Type B pancreatic cell (in vitro differentiated cells): ENCODE measurements at places on chromosomes 12 and 14. TPM values are rescaled to one million over a fixed set of nuclear protein-coding genes. Genes with fewer than 3 reads are reported as not detected.

The FBXO33 gene
- total RNA-seq = 9.9 and 11.7 TPM in 2 replicates

The TPH2 gene
- 0.45 TPM in 1 of 2 replicates, not detected in the other for total RNA-seq

The CTSG gene
- total RNA-seq = not detected in 2 replicates

- DNase-seq = no peak
These were observed 43.5 kb downstream of the MNAT1 start for GRCh38 chr14:60777856-60778578.

- no peak for DNase-seq
These were observed 28.3 kb downstream of the VSX2 start for GRCh38 chr14:74267588-74267987.

The AMHR2 gene
- total RNA-seq = 1.6 and 2.4 TPM in 2 replicates

- no peak for DNase-seq
These were observed 61.9 kb downstream of the ESR2 start for GRCh38 chr14:64232095-64232838.

The ACSM4 gene
- not detected in 2 replicates for total RNA-seq

The FOXN3 gene
- 40.4 and 73.5 TPM in 2 replicates for total RNA-seq

The DPY19L2 gene
- 9.3 and 25.0 TPM in 2 replicates for total RNA-seq
